ENCODE measurements at places on chromosomes 5 and 9. TPM values are rescaled to one million over a fixed set of nuclear protein-coding genes. Genes with fewer than 3 reads are reported as not detected.

CLTB gene
- total RNA-seq = 70.3 TPM

ZNF367 gene
- total RNA-seq = 22.4 TPM

DNA sequence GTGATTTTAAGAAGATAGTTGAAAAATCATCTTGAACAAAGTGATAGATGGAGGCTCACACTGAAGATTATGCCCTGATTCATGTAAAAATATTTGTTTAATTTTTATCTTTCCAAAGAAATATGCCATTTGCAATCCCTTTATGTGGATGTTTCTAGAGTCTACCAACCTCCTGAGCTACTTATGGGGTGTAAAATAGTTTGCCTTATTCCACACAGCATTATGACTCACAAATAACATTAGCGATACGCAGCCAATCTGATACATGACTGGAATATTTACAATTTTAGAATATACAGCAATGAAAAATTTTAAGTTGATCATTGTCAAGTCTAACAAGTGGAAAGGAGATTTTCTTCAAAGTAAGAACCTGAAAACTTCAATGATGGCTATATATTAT is 327.5 kb downstream of the EDIL3 start:
- no peak for DNase-seq

DNA sequence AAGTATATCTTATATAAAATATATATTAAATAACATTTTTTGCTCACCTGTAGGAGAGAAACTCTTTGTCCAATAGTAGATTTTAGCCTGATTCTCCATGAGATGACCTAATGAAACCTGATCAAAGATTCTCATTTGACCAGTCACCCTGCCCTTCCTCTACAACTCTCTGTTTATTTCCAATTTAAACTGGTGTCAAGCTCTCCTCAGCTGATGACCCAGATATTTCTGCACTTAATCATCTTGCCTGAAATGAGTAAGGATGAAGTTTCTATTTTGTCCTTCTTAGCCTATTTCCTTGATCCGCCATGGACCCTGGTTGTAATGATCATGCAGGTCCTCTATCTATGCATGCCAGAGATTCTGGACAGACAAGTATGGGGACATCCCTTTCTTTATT is 179.3 kb upstream of the FGF10 start:
- DNase-seq = no peak

DNA sequence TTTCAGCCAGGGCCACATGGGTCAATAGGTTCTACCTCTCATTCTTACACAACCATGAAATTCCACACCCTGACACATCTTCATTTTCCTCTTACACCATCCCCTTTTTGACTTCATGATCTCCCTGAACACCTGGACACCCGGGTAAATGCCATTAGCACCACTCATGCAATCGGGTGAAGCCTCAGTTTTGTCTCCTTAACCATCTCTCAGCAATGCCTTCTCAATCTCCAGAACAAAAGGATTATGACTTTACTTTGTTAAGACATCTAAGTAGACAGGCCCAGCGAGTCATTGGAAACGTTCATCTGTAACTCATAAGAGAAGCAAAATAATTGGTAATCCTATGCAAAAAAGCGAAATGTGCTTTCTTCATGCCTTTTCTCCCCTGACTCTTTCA is 49.9 kb downstream of the ADAMTS12 start:
- no peak for DNase-seq

ZFP2 gene
- not detected for total RNA-seq

- DNase-seq = no peak
Observed at GRCh38 chr9:113026200-113026599, 14.2 kb upstream of the ZNF883 start.

- no peak for DNase-seq
Observed at GRCh38 chr5:168675883-168676408, 96.8 kb upstream of the PANK3 start.

HSDL2 gene
- 15.3 TPM for total RNA-seq

DNA sequence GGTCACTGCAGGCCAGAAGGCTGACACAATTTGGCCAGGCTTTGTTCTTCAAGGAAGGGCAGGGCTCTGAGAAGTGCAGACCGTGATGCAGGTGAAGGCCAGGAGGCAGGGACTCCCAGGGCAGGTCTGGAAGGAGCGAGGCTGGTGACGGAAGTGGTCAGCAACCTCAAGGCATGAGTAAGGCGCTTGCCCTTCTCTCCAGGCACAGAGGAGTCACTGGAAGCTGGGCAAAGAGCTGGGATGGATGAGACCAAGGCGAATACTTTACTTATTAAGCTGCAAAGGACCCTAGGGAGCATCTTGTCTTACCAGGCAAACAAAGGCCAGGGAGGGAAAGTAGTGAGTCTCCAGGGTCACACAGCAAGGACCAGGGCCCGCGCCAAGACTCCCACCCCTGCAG is 18.6 kb downstream of the IRF1 start:
- no peak for DNase-seq

GHR gene
- not detected for total RNA-seq

GRCh38 chr5:180860273-180860886 is 696 bp downstream of the ZFP62 start:
- peak; percentile 82 for DNase-seq

FRMD3 gene
- total RNA-seq = 2.0 TPM

DNA sequence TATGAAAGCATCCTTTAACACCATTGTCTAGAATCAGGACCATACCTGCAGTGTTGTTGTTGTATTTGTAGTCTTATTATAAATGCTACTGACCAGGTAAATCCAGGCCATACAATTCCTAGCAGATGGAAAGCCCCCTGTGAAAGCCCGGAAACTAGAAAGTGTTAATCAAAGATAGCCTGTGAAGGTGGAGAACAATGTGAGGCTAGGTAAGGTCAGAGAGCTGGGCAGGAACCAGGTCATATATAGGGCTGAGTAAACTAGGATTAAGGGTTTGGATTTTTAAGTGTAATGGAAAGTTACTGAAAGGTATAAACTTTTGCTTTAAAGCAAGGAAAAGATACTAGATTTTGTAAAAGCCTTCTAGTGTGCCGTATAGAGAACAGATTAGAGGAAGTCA is 6.7 kb downstream of the LRRC70 start:
- DNase-seq = no peak

ADAMTS16 gene
- 13.8 TPM for total RNA-seq

PCDHB7 gene
- 1.2 TPM for total RNA-seq

DNA sequence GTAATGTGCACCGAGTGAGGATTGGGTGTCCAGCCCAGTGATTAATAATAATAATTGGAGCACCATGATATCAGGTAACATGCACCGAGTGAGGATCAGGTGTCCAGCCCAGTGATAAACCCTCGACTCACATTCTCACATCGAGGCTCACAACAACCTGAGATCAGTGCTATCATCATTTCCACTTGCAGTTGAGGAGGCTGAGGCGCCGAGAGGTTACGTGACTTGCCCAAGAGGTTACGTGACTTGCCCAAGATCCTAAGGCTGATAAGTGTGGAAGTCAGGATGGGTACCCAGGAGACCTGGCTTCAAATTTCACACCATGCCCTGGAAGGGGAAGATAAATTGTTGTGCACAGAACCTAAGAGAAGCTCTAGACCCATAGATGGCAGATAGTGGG is 189.4 kb downstream of the MED10 start:
- no peak for DNase-seq

- no peak for DNase-seq
Observed at GRCh38 chr9:123440256-123440655, 84.3 kb downstream of the CRB2 start.

GRCh38 chr5:113271745-113272454 is 162.9 kb downstream of the TSSK1B start:
- no peak for DNase-seq

GRCh38 chr5:91070761-91071550 is 312.2 kb downstream of the ARRDC3 start:
- no peak for DNase-seq

MYMK gene
- not detected for total RNA-seq

- DNase-seq = no peak
Observed at GRCh38 chr5:95081982-95082381, 202.9 kb downstream of the MCTP1 start.

DNA sequence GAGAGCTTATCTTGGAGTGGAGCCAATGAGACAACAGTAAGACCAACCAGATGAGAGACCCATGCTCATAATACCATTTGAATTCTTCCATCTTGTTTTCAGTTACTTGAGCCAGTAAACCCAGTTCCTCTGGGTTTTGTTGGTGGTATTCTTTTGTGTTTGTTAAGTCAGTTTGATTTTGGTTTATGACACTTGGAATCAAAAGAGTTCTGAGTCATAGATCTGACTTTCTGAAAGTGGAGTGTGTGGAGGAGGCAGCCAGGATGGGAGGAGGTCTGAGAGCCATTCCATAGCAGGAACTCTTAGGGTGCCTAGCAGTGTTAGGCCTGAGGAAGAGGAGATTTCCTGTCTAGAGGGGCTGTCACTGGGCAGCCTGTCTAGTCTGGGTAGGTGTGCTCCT is 24.6 kb upstream of the PANK3 start:
- no peak for DNase-seq

- no peak for DNase-seq
Observed at GRCh38 chr5:168961681-168962080, 339.3 kb downstream of the SLIT3 start.

DNA sequence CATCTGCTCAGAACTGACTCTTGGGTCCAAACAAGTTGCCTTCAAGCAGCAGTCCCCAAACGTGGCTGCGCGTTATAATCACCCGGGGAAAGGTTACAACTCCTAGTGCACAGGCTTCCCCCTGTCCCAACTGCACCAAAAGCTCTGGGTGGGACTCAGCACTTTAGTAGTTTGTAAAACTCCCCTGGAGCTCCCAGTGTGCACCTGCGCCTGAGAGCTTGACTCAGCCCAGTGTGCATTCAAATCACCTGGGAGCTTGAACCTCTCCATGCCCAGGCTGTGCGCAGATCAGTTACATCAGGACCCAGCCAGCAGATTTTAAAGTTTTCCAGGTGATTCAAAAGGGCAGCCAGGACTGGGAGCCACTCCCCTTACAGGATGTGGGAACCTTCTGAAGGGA is 151.4 kb downstream of the COL23A1 start:
- no peak for DNase-seq

TSLP gene
- not detected for total RNA-seq

BARHL1 gene
- not detected for total RNA-seq

DCTN3 gene
- 110 TPM for total RNA-seq

DNA sequence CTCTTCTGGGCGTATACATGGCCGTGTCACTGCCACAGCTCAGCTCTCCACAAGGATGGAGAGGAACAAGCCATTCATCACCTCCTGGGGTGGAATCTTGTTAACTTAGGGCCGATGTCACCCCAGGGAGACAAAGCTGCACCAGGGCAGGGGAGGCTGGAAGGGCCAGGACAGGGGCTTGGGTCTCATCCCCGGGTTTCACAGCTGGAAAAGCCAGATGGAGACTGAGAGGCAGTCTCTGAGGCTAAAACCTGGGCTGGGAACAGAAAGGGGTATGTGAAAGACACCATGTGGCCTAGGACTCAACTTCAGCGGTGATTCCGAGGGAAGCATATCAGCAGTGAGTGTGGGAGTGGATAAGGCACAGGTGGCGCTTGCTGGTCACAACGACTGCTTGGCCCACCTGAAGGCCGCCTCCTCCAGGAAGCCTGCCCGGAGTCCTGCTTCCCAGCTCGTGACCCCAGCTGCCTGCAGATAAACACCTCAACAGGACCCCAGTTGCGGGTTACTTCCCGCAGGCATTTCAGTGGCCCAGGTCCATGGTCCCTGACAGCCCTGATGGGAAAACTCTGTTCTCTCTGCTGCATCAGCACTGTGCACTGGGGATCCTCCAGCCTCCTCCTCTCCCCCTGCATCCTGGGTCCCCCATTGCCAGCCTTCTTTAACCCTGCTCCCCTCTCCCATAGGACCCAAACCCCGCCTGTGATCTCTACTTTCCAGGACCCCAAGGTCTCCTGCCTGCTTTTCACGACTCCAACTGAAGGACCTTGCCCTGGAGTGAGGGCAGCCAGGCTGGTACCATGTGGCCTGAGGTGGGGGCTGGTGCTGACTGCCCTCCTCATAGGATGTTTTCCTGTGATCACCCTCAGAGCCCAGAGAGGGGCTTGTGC is 51.7 kb upstream of the FCN1 start:
- no peak for DNase-seq

PTPRD gene
- 1.1 TPM for total RNA-seq

DNA sequence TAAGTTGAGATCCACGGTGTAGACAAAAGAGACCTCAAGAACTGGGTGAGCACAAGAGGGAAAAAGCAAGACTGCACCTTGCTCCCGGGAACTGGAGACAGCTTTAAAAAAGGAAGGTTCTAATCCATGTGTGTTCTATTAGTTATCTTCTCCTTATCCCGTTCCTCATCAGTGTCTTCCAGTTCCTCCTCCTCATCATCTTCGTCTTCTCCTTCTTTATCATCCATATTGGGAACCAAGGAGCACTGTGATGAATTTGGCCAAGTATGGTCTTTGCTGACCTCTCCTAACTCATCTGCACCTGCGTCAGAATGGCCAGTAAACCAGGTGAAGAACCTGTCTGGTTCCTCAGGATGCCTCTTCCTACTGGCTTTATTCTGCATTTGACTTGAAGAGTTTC is 22.1 kb downstream of the EHMT1 start:
- no peak for DNase-seq

- no peak for DNase-seq
Observed at GRCh38 chr9:128048663-128049062, 18.5 kb downstream of the NAIF1 start.

MIER3 gene
- 4.7 TPM for total RNA-seq

DNA sequence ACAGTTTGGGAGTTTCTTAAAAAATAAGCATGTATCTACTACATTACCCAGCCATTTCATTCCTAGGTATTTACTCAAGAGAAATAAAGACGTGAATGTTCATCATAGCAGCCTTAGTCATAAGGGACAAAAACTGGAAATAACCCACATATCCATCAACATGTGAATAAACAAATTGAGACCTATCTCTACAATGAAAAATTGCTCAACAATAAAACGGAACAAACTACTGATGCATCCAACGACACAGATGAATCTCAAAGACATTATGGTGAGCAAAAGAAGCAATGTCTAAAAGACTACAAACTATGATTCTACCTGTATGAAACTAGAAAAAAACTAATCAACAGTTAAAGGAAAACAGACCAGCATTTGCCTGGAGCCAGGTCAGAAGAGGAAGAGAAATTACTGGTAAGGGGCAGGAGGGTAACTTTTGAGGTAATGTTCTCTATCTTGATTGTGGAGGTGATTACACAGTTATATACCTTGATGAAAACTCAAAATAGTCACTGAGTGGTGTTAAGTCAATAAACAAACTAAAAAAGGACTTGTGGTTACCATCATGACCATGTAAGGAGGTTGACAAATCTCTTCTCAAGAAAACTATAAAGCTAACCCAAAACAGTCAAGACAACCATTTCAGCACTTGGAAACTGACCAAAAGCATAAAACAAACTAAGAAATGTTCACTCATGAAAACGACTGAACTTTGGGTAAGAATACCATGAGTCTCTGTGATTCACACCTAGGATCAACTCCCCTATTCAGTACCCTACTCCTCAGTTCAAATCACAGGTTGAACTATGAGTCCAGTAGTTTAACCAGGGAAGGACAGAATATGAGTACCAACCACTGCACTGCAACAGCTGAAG is 10.4 kb downstream of the UIMC1 start:
- DNase-seq = peak; percentile 33

GRCh38 chr5:62093976-62094375 is 212.0 kb upstream of the KIF2A start:
- peak; percentile 21 for DNase-seq

GRCh38 chr5:74357827-74358226 is 282.7 kb downstream of the ENC1 start:
- DNase-seq = no peak
